ENCODE measurements at places on chromosomes 2 and 18.

DNA sequence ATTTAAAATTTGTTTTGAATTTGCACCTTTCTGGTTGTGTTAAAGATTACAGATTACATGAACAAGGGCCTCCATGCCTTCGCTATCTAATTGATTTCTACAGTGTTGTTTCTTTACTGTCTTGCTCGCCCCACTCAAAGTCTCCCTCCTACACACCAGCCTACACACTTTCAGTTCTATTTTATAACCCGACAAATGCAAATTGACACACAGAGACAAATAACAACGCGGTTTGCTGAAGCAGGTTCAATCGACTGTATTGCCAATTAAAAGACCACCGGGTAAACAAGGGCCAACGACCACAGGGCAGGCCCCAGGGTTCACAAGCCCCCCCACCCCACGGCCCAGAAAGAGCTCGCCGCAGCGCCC, 869 bp downstream of the STARD7 start:
- no peak for DNase-seq

DNA sequence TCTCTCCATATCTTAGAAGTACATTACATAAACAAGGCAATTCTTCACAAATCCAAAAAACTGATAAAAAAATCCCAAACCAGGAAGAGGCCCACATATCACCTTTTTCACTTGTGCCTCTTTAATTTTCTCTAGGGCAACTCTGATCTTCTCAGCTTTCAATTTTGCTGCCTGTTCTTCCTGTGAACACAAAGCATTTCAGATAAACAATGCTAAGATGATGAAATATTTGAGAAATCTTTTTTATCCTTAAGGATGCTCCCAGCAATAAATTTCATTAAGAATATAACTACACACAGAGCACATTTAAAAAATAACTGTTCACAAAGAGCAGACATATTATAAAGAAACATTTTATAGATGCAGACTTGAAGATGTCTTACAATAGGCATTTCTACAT, 73.4 kb downstream of the RAPH1 start:
- no peak for DNase-seq

- no peak for DNase-seq
Observed at GRCh38 chr18:26262156-26262555, 35.9 kb downstream of the TAF4B start.

- no peak for DNase-seq
Observed at GRCh38 chr2:156765043-156765442, 328.9 kb downstream of the GPD2 start.

DNA sequence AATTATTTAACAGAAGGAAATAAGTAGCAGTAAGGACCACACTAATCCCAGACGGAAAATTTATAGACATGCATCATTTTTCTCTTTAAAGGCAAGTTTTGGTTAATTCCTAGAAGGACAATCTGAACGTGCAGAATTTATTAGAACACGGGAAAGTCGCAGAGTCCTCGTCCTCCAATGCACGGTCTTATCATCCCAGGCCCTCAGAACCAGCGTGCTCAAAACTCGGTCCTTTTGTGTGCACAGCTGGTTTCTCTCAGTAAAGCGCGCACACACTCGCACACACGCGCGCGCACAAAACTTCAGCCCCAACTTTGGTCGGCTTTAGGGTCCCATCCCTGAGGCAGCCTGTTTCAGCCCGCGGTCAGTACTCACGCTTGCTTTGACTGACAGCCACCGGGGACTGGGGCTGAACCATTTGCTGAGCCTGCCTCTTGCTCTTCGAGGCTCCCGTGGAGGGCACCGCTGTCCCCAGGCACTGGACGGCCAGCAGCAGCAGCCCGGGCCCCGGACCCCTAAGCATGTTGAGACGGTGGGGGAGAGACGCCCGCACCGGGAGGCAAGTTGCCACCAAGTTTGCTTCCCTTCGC, 493 bp downstream of the FN1 start:
- no peak for DNase-seq

GRCh38 chr18:36127836-36128529, 1.2 kb downstream of the SLC39A6 start:
- DNase-seq = no peak

- DNase-seq = no peak
Observed at GRCh38 chr18:26579941-26580618, 31.7 kb upstream of the KCTD1 start.

- DNase-seq = no peak
Observed at GRCh38 chr2:22812065-22812680, 572.8 kb upstream of the KLHL29 start.

- no peak for DNase-seq
Observed at GRCh38 chr2:23655934-23656596, 270.9 kb downstream of the ATAD2B start.

DNA sequence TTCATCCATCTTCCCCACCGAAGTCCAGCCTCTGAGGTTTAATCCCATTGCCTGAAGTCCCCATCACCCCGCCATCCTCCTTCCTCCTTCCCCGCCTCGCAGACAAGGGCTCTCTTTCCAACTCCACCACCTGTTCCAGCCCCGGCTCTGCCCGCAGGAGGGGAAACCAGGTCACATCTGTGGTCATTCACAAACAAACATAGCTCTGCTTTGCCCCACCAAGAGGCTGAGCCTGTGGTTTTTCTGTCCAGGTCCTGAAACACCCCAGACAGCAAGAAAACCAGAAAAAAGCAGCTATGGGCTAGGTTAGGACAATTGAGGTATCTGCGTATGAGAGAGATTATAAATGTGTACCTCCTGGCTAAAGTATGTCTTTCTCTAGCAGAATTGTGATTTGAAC, 144.7 kb downstream of the GLI2 start:
- no peak for DNase-seq

DNA sequence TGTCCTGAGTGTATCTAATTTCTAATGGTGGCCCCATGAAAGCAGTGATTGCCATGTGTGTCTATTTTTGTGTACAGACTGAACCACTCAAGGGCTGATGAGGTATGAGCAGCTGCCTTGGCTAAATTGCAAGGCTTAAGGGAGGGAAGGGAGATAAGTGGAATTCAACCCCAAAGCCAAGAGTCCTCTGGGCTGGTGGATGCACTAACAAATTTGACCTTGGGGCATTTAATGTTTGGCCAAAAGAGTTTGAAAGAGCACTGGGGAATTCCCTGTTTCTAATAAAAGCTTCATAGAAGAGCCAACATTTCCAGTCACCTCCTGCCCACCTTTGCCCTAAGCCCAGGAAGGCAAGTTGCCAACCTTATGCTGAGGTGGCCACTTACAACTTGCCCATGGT, 172.1 kb downstream of the SETBP1 start:
- DNase-seq = no peak

DNA sequence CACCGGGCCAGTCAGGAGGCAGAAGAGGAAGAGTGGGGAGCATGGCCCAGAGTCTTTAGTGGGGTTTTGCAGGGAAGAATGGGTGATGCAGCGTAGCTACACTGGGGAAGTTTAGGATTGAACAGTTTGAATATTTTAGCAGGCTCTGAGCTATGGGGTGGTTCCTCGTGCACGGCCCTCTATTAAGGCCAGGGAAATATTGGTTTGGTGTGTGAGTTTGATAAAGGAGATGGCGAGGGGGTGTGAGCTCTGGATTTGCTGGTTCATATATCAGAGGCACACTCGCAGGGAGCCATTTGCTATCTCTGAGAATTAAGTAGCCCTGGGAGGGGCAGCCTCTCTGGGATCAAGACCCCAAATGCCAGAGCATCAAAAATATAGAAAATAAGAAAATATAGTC, 50.1 kb downstream of the BOLA3 start:
- no peak for DNase-seq

GRCh38 chr2:168855601-168856000, 34.6 kb downstream of the SPC25 start:
- DNase-seq = no peak

Measured in CD4-positive, alpha-beta T cell treated with Interleukin-4 for 1 hour (primary cell).